ENCODE measurements at places on chromosomes 2 and 18.

- no peak for DNase-seq
These were observed 127.2 kb downstream of the ANKRD44 start for GRCh38 chr2:197183355-197183754.

DNA sequence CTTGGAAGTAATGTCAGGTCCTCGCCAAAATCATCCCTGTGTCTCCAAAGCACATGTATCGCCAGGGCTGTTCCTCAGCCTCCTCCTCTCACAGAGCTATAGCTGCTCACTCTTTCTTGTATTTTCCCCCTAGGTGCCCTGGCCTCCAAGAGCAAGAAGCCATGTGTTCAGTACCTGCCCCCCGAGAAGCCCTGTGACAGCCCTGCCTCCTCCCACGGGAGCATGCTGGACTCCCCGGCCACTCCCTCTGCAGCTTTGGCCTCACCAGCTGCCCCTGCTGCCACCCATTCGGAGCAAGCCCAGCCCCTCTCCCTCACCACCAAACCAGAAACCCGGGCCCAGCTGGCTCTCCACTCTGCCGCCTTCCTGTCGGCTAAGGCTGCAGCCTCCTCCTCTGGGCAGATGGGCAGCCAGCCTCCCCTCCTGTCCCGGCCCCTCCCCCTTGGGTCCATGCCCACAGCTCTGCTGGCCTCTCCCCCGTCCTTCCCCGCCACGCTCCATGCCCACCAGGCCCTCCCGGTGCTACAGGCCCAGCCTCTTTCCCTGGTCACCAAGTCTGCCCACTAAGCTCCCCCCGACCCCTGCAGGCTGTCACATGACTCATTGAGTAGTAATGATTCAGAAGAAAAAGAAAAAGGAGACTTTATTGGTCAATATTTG lies 18.8 kb downstream of the TGOLN2 start:
- DNase-seq = no peak

GRCh38 chr2:130380096-130380934 lies 24.5 kb downstream of the PTPN18 start:
- DNase-seq = no peak

GRCh38 chr2:26347286-26347865 lies 787 bp upstream of the ADGRF3 start:
- no peak for DNase-seq

GRCh38 chr2:159851941-159852340 lies 53.9 kb upstream of the CD302 start:
- no peak for DNase-seq

DNA sequence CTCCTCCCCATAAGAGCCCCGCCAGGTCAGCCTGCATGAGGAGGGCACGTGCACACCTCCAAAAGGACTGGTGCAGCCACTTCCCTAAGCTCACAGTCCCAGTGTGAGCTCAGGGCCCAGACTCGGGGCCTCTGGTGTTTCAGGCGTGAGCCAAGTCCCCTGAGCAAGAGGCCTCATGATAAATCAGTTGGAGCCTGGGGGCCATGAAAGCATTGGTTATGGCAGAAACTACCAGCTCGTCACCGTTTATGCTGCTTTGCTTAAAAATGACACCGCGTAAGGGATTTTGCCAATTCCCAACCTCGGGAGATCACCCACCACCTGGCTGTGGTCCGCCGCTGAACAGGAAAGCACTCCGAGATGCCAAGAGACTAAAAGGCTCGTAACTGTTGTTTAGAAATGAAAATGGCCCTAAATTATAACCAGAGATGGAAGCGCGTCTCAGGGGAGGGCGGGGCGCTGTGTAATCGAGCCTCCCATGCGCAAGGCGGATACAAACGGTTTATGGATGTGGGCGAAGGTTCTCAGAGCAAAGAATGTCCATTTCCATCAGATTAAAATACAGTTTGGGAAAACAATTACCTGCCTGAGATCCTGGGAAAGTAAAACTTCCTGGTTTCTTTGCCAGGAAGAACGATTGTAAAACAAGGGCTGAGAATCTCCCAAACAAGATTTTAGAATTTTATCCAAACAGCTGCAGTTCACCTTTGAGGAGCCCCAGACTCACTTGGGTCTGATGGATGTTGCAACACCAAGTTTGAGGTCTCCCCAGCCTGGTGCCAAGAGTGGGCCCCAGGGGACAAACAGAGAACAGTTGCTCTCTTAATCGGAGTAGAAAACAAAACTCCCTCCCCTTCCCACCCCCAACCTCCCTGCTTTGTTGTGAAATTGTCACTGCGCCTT lies 141.4 kb downstream of the BCL2 start:
- DNase-seq = no peak

DNA sequence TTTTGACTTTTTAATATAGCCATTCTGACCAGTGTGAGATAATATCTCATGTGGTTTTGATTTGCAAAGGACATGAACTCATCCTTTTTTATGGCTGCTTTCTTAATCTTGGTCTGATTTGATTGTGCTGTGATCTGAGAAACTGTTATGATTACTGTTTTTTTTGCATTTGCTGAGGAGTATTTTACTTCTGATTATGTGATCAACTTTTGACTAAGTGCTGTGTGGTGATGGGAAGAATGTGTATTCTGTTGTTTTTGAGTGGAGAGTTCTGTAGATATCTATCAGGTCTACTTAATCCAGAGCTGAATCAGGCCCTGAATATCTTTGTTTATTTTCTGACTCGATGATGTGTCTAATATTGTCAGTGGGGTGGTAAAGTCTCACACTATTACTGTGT lies 16.8 kb downstream of the SP140L start:
- no peak for DNase-seq

DNA sequence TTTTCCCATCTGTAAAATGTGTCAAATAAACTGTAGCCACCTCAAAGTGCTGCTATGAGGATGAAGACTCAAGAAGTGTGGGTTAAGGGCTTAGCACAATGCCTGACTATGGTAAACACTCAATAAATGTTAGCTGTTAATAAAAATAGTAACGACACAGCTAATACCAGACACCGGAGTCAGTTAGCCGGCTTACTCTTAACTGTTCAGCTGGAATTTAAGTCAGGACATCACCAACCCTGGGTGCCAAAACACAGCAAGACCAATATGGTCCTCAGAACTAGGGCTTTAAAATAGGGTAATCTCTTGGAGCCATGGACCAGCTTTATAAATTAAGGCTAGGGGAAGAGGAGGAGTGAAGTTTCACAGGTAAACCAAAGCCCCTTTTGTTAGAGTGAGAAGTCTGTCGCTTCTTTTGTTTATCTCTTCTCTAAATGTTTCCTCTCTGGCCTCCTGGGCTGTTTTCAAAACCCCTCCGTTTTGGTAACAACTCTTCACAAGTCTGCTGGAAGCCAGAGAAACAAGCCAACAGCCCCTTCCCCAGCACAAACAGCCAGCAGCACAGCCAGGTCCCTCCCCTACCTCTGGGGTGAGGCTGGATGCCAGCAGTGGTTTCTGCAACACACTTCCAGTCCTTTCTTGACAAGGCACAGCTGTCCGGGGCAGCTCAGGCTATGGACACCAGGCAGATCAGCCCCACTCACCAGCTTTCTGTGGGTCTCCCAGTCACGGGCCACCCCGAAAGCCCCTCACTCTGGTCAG lies 13.8 kb upstream of the FZD7 start:
- DNase-seq = no peak

- no peak for DNase-seq
These were observed 38.5 kb downstream of the REV1 start for GRCh38 chr2:99451280-99451679.

GRCh38 chr2:96832754-96833507 lies 10.9 kb downstream of the ANKRD23 start:
- peak; percentile 76 for DNase-seq

- DNase-seq = no peak
These were observed 339.8 kb upstream of the TCF4 start for GRCh38 chr18:55927831-55928230.

DNA sequence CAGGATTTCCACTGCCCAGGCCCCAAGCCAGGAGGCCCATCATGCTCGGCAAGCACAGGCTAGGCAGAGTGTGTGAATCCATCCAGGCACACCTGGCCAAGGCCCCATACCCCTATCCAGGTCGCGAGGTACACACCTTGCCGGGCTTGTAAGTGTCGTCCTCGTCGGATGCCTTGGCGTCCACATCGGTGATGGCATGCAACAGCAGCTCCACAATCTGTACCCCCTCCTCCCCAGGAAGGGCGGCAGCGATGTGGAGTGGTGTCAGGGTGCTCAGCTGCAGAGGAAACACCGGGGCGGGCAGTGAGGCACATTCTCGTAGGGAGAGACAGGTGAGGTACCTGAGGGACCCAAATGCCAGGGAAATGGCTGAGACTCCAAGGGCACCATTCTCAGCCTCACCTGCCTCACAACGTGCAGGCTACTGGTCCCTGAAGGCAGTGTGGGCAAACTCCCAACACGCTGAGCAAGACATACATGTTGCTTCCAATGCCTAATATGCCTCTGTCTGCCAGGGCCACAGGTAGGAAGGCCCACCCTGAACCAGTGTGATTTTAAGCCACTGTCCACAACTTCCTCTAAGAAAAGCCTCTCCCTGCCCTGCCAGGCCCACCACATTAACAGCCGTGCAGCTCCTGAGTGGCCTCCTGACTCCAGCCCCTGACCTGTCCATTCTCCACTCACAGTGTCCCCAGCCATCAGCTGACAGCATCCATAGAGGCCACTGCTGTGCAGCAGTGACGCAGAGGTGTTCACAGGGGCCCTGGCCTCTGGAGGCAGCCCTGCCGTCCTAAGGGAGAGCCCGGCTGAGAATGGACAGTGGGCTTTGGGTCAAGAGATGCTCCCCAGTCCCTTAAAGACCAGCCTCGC lies 44.9 kb downstream of the ANKMY1 start:
- no peak for DNase-seq

GRCh38 chr2:38835990-38836389 lies 39.7 kb downstream of the DHX57 start:
- DNase-seq = no peak

GRCh38 chr18:56421647-56422046 lies 216.7 kb downstream of the TXNL1 start:
- DNase-seq = no peak

DNA sequence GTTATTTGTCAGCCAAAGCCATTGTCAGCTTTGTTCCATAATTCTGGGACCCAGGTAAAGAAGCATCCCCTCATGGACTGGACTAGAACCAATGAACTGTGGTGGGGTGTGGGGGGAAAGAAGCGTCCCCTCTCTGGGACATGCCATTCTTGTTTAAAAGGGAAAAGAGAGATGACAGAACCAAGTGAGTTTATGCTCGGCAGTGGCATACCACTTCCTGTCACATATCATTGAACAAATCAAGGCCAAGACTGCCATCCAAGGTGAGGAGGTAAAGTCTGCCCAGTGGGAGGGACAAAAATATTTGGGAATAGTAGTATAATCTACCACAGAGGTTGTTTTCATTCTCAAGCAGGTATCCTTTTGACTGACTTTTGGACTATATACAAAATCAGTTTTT lies 4.7 kb upstream of the GLS start:
- DNase-seq = no peak

DNA sequence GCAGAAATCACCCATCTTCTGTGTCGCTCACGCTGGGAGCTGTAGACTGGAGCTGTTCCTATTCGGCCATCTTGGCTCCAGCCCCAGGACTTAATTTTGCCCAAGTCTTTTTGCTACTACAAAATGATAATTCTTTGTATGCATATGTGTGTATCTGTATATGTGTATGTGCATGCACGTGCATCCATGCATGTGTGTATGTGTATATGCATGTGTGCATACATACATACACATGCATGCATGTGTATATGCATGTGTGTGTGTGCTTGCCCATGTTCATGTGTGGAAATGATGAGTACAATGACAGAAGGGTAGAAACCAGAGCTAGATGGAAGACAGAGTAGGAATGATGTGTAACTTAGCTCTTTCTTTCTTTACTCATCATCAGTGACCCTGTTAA lies 497.9 kb upstream of the SPRED2 start:
- DNase-seq = no peak

- DNase-seq = no peak
These were observed 86.8 kb upstream of the HS6ST1 start for GRCh38 chr2:128405467-128405900.

DNA sequence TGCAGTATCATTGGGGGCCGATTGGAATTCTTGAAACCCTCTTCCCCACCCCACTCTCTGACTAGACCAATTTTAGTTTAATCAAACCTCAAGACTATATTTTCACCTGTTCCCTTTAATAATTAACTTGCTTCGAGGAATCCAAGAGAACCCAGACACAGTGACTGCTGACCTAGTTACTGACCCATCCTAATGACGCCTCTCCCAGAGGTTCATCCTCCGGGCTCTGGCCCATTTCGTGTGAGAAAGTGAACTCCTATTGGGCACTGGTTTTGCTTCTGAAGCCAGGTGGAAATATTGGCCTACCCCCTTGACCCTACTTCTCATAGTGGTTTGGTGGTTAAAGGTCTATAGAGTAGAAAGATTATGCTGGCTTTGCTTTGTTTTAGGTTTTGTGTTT lies 39.9 kb downstream of the RPL37A start:
- no peak for DNase-seq

DNA sequence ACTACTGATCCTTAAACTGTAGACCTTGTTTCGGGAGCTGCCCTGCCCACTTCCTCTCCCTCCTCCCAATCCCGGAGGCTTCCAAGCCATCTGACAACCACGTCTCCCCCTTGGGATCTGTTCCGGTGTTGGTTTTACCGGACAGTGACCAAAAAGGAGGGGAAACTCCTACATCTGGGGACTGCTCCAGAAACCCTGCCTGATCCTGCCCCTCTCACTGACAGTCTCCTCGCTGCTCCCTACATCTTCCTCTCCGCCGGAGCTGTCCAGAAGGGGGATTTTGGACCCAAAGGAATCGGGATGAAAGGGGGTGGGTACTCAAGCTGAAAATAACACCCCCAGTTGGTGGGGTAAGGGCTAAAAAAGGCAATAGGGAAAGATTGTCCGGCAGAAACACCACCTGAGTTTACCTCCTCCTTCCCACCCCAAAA lies 1.5 kb downstream of the INO80D start:
- DNase-seq = peak; percentile 75

- no peak for DNase-seq
These were observed 79.6 kb upstream of the REV1 start for GRCh38 chr2:99569386-99569785.

- peak; percentile 25 for DNase-seq
These were observed 5.5 kb downstream of the SYT4 start for GRCh38 chr18:43271593-43272432.

DNA sequence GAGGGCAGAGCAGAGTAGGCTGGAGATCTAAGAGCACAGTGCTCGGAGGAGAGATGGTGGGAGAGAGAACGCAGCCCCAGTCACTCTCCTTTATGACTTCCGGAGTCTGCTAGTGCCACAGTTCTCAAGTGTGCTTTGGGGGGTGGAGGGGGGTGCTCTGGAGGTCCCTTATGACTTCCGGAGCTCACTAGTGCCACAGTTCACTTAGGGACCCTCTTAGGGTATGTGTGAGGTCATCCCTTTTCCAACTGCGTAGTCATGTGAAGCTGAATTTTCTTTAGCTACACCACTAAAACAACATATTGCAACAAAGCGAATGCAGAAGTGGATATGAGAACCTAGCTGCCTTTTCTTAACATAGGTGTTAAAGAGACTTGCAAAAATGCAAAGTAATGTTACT lies 153.7 kb upstream of the KCTD1 start:
- DNase-seq = no peak

GRCh38 chr2:184031402-184032147 lies 566.8 kb upstream of the ZNF804A start:
- no peak for DNase-seq

GRCh38 chr2:119011910-119012209 lies 69.9 kb downstream of the MARCO start:
- no peak for DNase-seq

- DNase-seq = no peak
These were observed 105.9 kb downstream of the TMX3 start for GRCh38 chr18:68608851-68609490.

Data from NT2/D1 (cell line).